ENCODE measurements at places on chromosomes 2 and 18.
A peak's percentile ranks its signal among the peaks of the same experiment; 100 is the strongest.

- no peak for DNase-seq
Observed at GRCh38 chr2:235536711-235537110, 42.9 kb downstream of the AGAP1 start.

- DNase-seq = no peak
Observed at GRCh38 chr2:105904938-105905337, 160.2 kb downstream of the NCK2 start.

GRCh38 chr2:3392216-3392615 lies 12.7 kb downstream of the TRAPPC12 start:
- DNase-seq = no peak

- DNase-seq = peak; percentile 2
Observed at GRCh38 chr2:154952346-154952980, 254.0 kb downstream of the KCNJ3 start.

- no peak for DNase-seq
Observed at GRCh38 chr2:124039762-124040291, 14.7 kb downstream of the CNTNAP5 start.

- no peak for DNase-seq
Observed at GRCh38 chr2:220144411-220144810, 517.0 kb downstream of the SLC4A3 start.

GRCh38 chr2:118635891-118636290 lies 211.6 kb downstream of the EN1 start:
- no peak for DNase-seq

DNA sequence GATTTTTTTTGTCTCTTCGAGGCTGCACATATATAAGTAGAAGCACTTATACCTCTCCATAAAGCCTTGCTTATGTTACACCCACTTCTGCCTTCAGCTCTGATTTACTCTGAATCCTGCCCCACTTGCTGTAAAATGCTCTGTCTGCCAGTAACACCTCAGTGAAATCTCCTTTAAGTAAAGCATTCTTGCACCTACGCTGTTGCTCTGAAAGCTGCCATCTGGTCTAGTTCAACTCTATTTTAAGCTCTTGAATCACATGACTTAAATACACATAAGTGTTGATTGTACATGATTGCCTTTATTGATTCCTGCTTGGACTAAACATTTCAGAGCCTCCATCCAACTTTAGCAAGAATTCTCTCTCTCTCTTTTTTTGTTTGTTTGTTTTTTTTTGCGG lies 609.0 kb upstream of the CELF4 start:
- DNase-seq = no peak

- no peak for DNase-seq
Observed at GRCh38 chr2:45257820-45258219, 248.6 kb upstream of the SIX2 start.

- DNase-seq = no peak
Observed at GRCh38 chr2:23420840-23421476, 36.0 kb downstream of the KLHL29 start.

DNA sequence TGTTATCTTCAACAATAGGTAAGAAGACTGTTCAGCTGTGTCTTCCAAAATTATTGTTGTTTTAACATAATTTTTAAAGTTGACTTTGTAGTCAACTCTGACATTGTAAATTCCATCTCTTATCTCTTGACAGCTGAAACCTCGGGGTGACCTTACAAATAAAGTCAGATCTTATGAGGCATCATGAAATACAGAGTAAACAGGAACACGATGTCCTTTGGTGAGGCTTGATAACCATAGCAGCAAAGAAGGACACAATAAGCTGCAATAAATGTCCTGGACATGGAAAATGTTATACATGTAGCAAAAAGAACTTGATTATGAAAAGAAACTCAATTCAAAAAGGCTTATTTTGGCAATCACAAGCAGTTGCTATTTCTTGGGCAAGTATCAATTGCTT lies 618.9 kb upstream of the SLC39A10 start:
- no peak for DNase-seq

GRCh38 chr18:29377346-29377745 lies 1200.4 kb upstream of the CDH2 start:
- no peak for DNase-seq

DNA sequence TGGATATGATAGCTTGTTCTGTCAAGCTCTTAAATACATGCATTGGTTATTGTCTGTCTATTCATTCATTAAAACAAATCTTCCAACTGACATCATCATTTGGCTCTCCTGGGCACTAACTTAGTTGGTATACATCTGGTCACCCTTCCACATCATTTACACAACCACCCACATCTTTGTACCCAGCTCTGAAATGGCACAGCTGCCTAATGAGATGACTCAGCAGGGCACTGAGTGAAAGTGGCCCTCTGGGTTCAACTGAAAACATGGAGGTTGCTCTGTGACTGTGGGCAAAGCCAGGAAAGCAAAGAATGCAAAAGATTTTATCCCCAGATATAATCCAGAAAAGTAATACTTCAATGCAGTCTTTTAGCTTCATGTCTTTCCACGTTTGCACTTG lies 234.0 kb upstream of the MAP2 start:
- no peak for DNase-seq

- DNase-seq = no peak
Observed at GRCh38 chr2:65351948-65352595, 80.3 kb downstream of the SPRED2 start.

- DNase-seq = no peak
Observed at GRCh38 chr2:29374823-29375222, 259.6 kb downstream of the CLIP4 start.

DNA sequence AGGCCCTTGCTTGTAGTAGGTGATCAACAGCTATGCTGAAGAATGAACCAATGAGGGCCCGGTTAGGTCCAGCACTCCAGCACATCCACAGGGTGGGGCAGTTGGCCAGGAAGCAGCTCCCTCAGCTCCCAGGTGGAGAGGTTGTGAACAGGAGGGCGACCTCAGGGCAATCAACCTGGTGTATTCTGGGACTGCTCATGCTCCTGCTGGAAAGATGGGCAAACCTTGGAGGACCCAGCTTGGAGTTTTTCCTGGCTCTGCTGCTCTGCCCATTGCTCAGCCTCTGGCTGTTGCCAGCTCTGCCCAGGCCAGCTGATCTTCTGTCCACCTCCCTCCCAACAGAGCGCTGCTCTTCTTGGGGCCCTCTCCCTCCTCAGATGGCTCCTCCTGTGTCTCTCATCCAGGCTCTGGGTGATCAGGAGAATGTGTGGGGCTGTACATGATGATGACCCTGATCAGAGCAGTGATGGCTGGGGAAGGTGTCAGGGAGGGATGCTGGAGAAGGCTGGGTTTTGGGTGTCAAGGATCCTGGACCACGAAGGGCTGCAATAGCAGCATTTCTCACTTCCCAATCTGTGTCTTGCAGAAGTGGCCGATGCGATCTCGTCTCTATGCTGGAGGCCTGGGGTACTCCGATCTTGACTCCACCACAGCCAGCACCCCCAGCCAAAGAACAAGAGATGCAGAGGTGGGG lies 3.4 kb downstream of the TCF23 start:
- DNase-seq = no peak

DNA sequence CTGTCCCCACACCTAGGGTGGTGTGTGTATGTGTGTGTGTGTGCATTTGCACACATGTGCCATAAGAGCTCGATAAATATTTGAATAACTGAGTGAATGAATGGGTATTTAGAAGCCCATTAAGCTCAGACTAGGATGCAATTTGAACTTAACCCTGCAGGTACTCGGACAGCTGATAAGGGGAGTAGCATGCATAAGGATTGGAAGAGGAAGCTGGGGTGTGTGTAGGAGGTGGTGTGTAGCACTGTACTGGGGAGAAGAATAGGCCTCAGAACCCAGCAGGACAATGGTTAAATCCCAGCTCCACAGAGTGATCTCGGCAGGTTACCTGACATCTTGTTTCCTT lies 1.8 kb upstream of the KCNF1 start:
- DNase-seq = no peak

GRCh38 chr2:118121101-118121500 lies 32.8 kb downstream of the INSIG2 start:
- no peak for DNase-seq

DNA sequence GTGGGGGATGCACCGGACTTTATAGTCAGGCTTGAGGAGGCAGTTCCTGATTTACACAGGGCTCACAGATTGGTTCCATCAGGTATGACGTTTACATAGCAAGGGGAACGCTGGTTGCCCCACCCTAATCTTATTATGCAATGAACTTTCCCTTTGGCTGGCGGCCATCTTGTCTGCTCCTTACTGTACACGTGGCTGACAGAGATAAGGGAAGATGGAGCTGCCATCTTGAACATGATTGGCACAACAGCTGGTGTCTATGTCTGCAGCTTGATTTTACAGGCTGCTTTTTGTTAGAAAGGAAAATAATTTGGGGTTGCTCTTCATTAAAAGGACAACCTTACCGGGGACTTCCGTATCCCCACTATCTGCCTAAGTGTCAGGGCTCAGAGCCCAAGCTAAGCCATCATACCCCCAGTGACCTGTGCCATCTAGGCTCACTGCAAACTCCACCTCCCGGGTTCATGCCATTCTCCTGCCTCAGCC lies 33.5 kb upstream of the ATG16L1 start:
- no peak for DNase-seq

- DNase-seq = no peak
Observed at GRCh38 chr2:120516679-120517314, 170.9 kb downstream of the INHBB start.

GRCh38 chr2:15939854-15940660 lies at the start of gene MYCN:
Gene MYCN, plus strand, starts transcription at chr2:15940550. Its CDS starts 1,515 bp downstream, at chr2:15942065.
- peak; percentile 36 for DNase-seq

- DNase-seq = no peak
Observed at GRCh38 chr2:133509777-133510176, 58.5 kb downstream of the NCKAP5 start.

GRCh38 chr2:43977677-43978375 lies 18.0 kb downstream of the LRPPRC start:
- no peak for DNase-seq

- peak; percentile 24 for DNase-seq
Observed at GRCh38 chr18:63317982-63318888, 1.3 kb downstream of the BCL2 start.

DNA sequence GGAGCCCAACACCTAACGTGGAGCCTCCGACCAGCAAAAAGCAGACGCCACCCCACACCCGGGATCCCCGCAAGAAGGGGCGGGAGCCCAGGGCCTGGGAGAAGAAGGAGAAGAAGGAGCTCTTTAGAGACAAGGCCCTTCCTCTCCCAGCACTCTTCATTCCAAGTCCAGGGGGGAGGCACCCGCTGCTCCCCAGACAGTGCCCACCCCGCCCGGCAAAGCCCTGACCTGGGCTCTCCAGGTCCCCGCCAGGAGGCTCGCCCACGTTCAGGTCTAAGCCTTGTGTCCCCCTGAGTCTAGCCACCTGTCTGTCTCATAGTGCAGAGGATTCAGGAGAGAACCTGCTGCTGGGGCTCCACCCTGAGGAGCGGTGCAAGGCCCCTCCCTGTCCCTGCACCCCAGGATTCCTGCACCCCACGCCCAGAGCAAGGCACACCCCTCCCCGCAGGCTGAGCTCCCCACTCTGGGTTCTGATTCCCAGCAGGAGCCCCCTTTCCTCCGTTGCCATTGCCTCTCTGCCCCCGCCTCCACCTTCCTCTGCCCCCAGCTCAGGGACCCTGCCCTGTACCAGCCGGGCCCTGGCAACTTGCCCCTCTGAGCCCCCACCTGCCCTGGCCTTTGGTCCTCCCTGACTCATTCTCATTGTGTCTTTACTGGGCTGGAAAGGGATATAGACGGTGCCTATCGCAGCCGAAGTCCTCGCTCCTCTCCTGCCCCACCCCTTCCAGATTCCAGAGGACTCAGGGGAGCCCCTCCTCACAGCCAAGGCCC lies 33.5 kb upstream of the GPC1 start:
- DNase-seq = no peak

DNA sequence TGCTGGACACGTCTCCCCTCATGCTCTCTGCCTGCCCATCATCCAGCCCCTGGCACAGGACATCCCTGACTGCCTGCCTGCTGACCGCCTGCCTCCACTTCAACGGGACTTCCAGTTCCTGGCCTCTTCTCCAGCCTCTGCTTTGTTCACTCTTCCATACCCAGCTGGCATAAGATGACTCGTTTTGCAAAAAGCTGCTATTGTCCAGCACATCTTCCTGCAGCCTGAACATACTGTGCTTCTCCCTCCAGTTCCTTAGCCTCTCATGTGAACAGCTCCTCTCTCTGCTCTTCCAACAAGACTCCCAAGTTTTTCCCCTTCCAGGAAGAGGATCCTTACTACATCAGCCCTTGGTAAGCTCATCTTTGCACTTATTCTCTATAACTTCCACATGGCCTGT lies 62.4 kb upstream of the SKOR2 start:
- DNase-seq = no peak

DNA sequence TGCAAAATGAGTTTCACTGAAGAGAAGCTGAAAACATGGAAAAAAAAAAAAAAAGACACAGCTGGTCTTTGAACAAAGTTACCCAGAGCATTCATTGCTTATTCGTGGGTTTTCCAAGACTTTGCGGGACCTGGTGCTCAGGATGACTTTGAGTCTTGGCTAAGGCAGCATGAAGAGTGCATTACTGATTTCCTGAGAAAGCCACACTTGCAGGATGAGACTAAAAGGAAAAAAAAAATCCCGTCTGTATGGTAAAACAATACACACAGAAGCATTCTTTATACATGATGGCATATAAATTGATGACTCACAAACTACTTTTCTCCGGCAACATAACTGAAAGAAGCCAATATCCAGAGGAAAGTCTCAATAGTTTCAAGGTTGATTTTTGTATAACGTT lies 195.4 kb downstream of the SPP2 start:
- DNase-seq = peak; percentile 92

DNA sequence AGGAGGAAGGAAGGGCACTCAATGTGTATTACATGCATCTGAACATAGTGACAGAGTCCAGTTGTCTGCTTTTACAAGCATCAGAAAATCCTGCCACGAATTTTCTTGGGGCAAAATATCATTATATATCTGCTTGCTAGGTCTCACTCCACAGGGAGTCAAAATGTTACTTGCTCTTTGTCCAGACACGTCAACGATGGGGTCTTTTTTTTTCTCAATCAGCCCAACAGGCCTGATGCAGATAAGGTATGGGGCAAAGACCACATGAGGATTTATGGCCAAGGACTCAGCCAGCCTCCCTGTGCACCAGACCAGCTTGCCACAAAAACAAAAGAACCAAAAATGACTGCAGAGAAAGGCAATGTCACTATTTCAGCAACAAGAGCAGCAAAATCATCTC lies 323.4 kb upstream of the PKDCC start:
- DNase-seq = no peak

GRCh38 chr18:45793264-45793965 lies 32.1 kb upstream of the SIGLEC15 start:
- DNase-seq = no peak

GRCh38 chr2:232523682-232524597 lies 2.0 kb upstream of the CHRND start:
- DNase-seq = peak; percentile 44

DNA sequence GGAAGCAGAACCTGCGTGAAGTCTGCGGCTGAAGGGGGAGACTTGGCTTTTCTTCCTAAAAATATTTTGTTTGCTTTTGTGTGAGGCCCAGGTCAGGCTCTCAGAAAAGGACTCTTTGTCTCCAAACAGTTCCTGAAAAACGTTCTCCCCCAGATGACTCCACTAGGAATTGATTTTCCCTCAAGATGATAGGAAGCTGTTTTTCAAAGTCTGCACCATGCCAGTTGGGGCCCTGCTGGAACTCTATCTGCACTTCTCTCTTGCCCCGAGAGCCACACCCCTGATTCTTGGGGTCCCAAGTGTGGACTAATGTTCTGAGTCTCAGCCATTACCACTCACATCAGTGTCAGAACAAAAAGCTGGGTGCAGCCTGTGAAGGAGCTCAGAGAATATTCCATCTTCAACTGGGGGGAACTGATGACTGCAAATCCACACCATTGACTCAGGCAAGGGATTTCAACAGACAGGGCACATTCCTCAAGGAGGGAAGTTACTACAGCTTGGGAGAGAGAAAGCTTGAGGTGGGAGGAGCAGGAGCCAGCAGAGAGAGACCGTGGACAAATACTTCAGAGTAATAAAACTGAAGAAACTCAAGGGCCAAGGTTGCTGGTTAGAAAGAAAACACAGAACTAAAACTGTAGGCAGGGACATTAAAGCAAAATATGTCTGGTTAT lies 768.3 kb downstream of the RNF144A start:
- DNase-seq = no peak
